Endothelial cell of umbilical vein (primary cell): ENCODE measurements at places on chromosomes 4 and X. TPM values are rescaled to one million over a fixed set of nuclear protein-coding genes. Genes with fewer than 3 reads are reported as not detected.

NEXMIF gene
- polyA plus RNA-seq = not detected in 2 replicates

DNA sequence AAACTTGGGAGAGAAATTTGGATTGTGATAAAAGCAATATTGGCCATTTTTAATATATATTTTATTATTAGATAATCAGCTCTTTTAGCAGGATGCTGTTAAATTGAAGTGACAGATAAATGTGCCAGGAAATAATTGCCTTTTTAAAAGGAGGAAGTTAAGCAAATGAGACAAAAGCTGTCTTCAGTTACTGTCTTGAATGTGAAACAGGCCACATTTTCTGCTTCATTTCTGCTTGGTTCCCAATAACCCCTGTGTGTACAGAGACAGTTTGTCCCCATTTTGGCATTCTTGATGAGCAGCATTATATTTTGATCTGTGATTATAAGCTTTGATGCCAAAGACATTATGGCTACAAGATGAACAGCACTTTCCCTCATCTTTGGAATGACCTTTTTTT, 953 bp downstream of the EPGN start:
- no peak for DNase-seq

PPEF1 gene
- not detected in 2 replicates for polyA plus RNA-seq

- no peak for DNase-seq
Measured at GRCh38 chrX:18468599-18468998, 43.2 kb downstream of the CDKL5 start.

GRCh38 chrX:7389576-7389975, 241.6 kb upstream of the PUDP start:
- no peak for DNase-seq

- DNase-seq = no peak
Measured at GRCh38 chr4:71212216-71212615, 126.6 kb upstream of the SLC4A4 start.

ATP1B4 gene
- polyA plus RNA-seq = not detected in 2 replicates

SPIN2A gene
- polyA plus RNA-seq = 0.22 and 0.25 TPM in 2 replicates
